Hair follicular keratinocyte (primary cell): ENCODE measurements at places on chromosomes 1 and 21. TPM values are rescaled to one million over a fixed set of nuclear protein-coding genes. Genes with fewer than 3 reads are reported as not detected.

VWA5B1 gene
- total RNA-seq = not detected in 2 replicates

PIGP gene
- 9.5 and 12.0 TPM in 2 replicates for total RNA-seq

SPATA1 gene
- 0.08 TPM in 1 of 2 replicates, not detected in the other for total RNA-seq

FMO4 gene
- total RNA-seq = 3.0 and 7.7 TPM in 2 replicates

PTPN7 gene
- not detected in 2 replicates for total RNA-seq

RPL11 gene
- total RNA-seq = 1,241 and 1,359 TPM in 2 replicates

DMRTA2 gene
- not detected in 2 replicates for total RNA-seq

ALPL gene
- total RNA-seq = not detected in 2 replicates

ATP1A1 gene
- total RNA-seq = 209 and 246 TPM in 2 replicates

SPATA46 gene
- total RNA-seq = not detected in 2 replicates

KRTAP13-2 gene
- total RNA-seq = not detected in 2 replicates

MFN2 gene
- total RNA-seq = 92.5 and 120 TPM in 2 replicates

PGLYRP4 gene
- total RNA-seq = 0.30 and 0.55 TPM in 2 replicates

TSPAN1 gene
- 31.9 and 57.6 TPM in 2 replicates for total RNA-seq

ARHGAP29 gene
- total RNA-seq = 51.3 and 66.0 TPM in 2 replicates

SPAG17 gene
- total RNA-seq = 0.08 TPM in 2 replicates

SPRR5 gene
- 0.31 TPM in 1 of 2 replicates, not detected in the other for total RNA-seq

ILDR2 gene
- not detected in 2 replicates for total RNA-seq

SLC35F3 gene
- 8.3 and 10.9 TPM in 2 replicates for total RNA-seq

S100A5 gene
- not detected in 2 replicates for total RNA-seq

TMEM82 gene
- total RNA-seq = not detected in 2 replicates

ADORA1 gene
- total RNA-seq = 0.31 TPM in 1 of 2 replicates, not detected in the other

CAMK2N1 gene
- total RNA-seq = 18.5 and 26.4 TPM in 2 replicates

ARID4B gene
- total RNA-seq = 7.4 TPM in 2 replicates

NPL gene
- total RNA-seq = 1.8 and 2.8 TPM in 2 replicates

IL24 gene
- 12.4 and 14.1 TPM in 2 replicates for total RNA-seq

RGS13 gene
- not detected in 2 replicates for total RNA-seq

FBXO2 gene
- total RNA-seq = 28.9 and 61.7 TPM in 2 replicates

PLOD1 gene
- total RNA-seq = 114 and 117 TPM in 2 replicates

LCE1C gene
- total RNA-seq = 1.1 and 9.9 TPM in 2 replicates

TMEM240 gene
- not detected in 2 replicates for total RNA-seq

KCND3 gene
- 0.08 and 0.55 TPM in 2 replicates for total RNA-seq

TDRKH gene
- total RNA-seq = 12.3 and 13.3 TPM in 2 replicates

AQP10 gene
- 0.08 TPM in 1 of 2 replicates, not detected in the other for total RNA-seq

DIRAS3 gene
- not detected in 2 replicates for total RNA-seq

CCDC18 gene
- total RNA-seq = 7.1 and 7.9 TPM in 2 replicates

USP25 gene
- total RNA-seq = 16.0 and 25.0 TPM in 2 replicates
